ENCODE measurements at places on chromosomes 13 and 19. TPM values are rescaled to one million over a fixed set of nuclear protein-coding genes. Genes with fewer than 3 reads are reported as not detected.
A peak's percentile ranks its signal among the peaks of the same experiment; 100 is the strongest.

GRCh38 chr19:30855442-30855841, 483.3 kb downstream of the ZNF536 start:
- H3K27me3 ChIP-seq, result no peaks in the 10 kb centered on the region
- no peak overlapping the region for H3K4me3 ChIP-seq
- no peaks in the 10 kb centered on the region for H3K4me1 ChIP-seq
- no peak overlapping the region for H3K27ac ChIP-seq
- DNase-seq, result no peak

DNA sequence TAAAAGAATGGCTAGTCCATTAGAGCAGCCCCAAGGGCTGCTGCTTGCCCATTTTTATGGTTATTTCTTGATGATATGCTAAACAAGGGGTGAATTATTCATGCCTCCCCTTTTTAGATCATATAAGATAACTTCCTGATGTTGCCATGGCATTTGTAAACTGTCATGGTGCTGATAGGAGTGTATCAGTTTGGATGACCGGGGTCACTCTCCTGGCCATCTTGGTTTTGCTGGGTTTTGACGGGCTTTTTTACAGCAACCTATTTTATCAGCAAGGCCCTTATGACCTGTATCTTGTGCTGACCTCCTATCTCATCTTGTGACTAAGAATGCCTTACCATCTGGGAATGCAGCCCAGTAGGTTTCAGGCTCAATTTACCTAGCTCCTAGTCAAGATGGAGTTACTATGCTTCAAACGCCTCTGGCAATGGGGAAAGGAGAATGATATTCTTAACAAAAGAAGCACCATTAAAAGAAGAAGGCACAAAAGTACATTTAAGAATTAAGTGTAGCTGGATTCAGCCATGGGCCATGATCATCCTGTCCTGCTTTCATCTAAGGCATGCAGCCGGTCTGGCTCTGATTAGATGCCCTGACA, 1156.0 kb downstream of the PCDH9 start:
- H3K27me3 ChIP-seq, result no peaks in the 10 kb centered on the region
- no peak overlapping the region for H3K4me3 ChIP-seq
- H3K27ac ChIP-seq, result no peak overlapping the region

DNA sequence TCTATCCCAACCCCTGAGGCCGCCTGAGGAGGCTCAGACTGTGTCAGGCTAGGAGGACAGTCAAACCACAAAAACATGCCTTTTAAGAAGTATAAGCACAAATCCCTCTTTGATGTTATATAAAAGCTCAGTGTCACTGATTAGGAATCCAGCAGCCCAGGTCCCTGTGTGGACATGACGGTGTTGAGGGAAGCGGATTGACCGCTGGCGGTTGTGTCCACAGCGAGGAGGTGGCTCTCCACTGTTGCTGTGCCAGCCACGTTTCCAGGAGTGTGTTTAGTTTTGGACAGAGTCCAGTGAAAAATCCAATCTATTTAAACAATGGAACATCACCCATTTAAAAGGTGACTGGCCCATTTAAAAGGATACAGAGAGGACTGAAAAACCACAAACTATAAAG, 7.5 kb upstream of the GJA3 start:
- DNase-seq, result no peak
- no peak overlapping the region for H3K4me3 ChIP-seq
- H3K36me3 ChIP-seq, result no peaks in the 10 kb centered on the region
- no peak overlapping the region for H3K27ac ChIP-seq
- no peaks in the 10 kb centered on the region for H3K4me1 ChIP-seq

DNA sequence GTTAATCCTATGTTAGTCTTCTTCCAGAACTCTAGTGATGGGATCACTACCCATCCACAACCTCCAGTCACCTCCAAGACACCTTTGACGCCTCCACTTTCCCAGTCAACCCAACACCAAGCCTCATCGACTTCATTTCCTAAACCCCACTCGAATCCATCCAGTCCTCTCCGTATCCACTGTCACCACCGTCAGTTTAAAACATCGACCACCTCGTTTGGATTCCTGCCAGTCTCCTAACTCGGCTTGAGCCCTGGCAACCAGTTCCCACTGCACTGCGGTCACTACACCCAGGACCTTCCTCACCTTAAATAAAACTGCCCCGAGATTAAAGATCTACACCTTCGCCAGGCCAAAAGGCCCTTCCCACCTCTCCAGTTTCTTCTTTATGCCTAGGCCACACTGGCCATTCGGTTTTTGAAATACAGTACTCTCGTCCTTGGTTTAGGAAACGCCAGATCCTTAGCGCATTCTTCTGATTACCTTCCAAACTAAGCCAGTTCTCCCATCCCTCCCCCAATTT, 1.2 kb downstream of the MTIF3 start:
- DNase-seq, result no peak
- peak overlapping the region; percentile 98 for H3K27ac ChIP-seq
- H3K4me1 ChIP-seq, result peaks cover 31% of the 10 kb centered on the region
- H3K36me3 ChIP-seq, result no peaks in the 10 kb centered on the region
- H3K27me3 ChIP-seq, result no peaks in the 10 kb centered on the region

- DNase-seq, result no peak
- H3K4me3 ChIP-seq, result no peak overlapping the region
- no peaks in the 10 kb centered on the region for H3K36me3 ChIP-seq
- no peaks in the 10 kb centered on the region for H3K27me3 ChIP-seq
- H3K27ac ChIP-seq, result no peak overlapping the region
These were observed 1635.8 kb downstream of the PCDH9 start for GRCh38 chr13:65594298-65594781.

GRCh38 chr19:13033819-13034611, 38.7 kb downstream of the NFIX start:
- no peak overlapping the region for H3K4me3 ChIP-seq
- peak; percentile 93 for DNase-seq
- no peaks in the 10 kb centered on the region for H3K27me3 ChIP-seq
- H3K4me1 ChIP-seq, result peaks cover 13% of the 10 kb centered on the region
- H3K36me3 ChIP-seq, result no peaks in the 10 kb centered on the region

- no peak for DNase-seq
- no peak overlapping the region for H3K4me3 ChIP-seq
- no peaks in the 10 kb centered on the region for H3K36me3 ChIP-seq
- no peaks in the 10 kb centered on the region for H3K27me3 ChIP-seq
- no peaks in the 10 kb centered on the region for H3K4me1 ChIP-seq
- H3K27ac ChIP-seq, result no peak overlapping the region
These were observed 867.7 kb downstream of the PCDH9 start for GRCh38 chr13:66362485-66362884.

- peak; percentile 78 for DNase-seq
- H3K4me3 ChIP-seq, result peak overlapping the region; percentile 51
- peaks cover 37% of the 10 kb centered on the region for H3K4me1 ChIP-seq
These were observed 1.9 kb downstream of the KDM4B start for GRCh38 chr19:4970558-4971423.

GRCh38 chr13:66322936-66323335, 907.2 kb downstream of the PCDH9 start:
- H3K4me1 ChIP-seq, result no peaks in the 10 kb centered on the region
- H3K27ac ChIP-seq, result no peak overlapping the region
- H3K27me3 ChIP-seq, result no peaks in the 10 kb centered on the region
- no peak overlapping the region for H3K4me3 ChIP-seq

DNA sequence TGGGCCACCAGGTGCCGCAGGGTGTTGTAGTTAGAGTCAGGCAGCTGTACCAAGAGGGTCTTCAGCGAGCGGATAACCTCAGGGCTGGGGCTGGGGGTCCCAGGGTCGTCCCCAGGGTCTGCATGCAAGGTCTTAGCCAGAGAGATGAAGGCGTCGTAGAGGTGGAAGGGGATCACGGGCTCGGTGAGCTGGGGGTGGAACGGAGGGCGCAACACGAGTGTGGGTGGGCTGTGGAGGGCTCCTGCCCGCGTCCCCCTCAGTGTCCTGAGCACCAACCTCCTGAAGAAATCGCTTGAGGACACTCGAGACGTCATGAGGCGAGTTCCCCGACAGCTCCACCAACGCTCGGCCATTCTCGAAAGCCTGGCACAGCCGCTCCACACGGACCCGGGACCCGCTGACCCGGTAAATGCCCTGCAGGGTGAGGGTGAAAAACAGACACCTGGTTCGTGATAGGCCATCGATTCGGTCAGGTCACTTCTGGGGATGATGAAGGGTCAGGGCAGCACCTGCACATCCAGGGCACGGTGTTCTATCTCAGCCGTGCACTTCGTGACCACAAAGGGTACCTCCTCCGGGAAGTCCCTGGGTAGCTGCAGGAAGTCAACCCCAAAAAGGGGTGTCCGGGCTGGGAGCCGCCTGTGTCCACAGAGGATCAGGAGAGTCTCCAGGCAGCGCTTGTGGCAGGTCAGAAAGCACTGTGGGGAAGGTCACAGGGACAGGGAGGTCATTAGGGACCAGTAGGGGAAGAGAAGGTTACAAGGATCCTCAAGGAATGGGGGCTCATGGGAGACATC, 6.7 kb upstream of the LPAR2 start:
- H3K27ac ChIP-seq, result no peak overlapping the region
- no peak overlapping the region for H3K4me3 ChIP-seq
- H3K36me3 ChIP-seq, result no peaks in the 10 kb centered on the region

GRCh38 chr19:38018694-38019395, 111.8 kb downstream of the SIPA1L3 start:
- no peak for DNase-seq
- no peaks in the 10 kb centered on the region for H3K27me3 ChIP-seq
- no peak overlapping the region for H3K4me3 ChIP-seq
- H3K27ac ChIP-seq, result no peak overlapping the region

GRCh38 chr13:43799191-43799590, 12.4 kb upstream of the ENOX1 start:
- no peaks in the 10 kb centered on the region for H3K27me3 ChIP-seq
- no peak overlapping the region for H3K27ac ChIP-seq
- H3K4me1 ChIP-seq, result no peaks in the 10 kb centered on the region
- no peaks in the 10 kb centered on the region for H3K36me3 ChIP-seq
- no peak for DNase-seq

GRCh38 chr19:13840305-13841085, 36.4 kb upstream of the NANOS3 start:
- H3K4me3 ChIP-seq, result peak overlapping the region; percentile 96
- H3K4me1 ChIP-seq, result peaks cover 62% of the 10 kb centered on the region
- DNase-seq, result peak; percentile 50
- H3K27ac ChIP-seq, result peak overlapping the region; percentile 98

GRCh38 chr19:18477974-18478373, 40.0 kb upstream of the ISYNA1 start:
- no peaks in the 10 kb centered on the region for H3K27me3 ChIP-seq
- peaks cover 73% of the 10 kb centered on the region for H3K4me1 ChIP-seq
- DNase-seq, result no peak
- peak overlapping the region; percentile 92 for H3K27ac ChIP-seq

The PRRG2 gene
- total RNA-seq, result 1.1 TPM

The SHD gene
- not detected for total RNA-seq

The SIX5 gene
- total RNA-seq, result 35.2 TPM
